CD4-positive, alpha-beta T cell treated with Interleukin-10 for 1 hour (primary cell): ENCODE measurements at places on chromosomes 12 and 14.

- no peak for DNase-seq
These were observed 234.1 kb downstream of the BCL11B start for GRCh38 chr14:99037777-99038430.

- DNase-seq, result no peak
These were observed 96.0 kb downstream of the ATXN2 start for GRCh38 chr12:111503116-111503515.

DNA sequence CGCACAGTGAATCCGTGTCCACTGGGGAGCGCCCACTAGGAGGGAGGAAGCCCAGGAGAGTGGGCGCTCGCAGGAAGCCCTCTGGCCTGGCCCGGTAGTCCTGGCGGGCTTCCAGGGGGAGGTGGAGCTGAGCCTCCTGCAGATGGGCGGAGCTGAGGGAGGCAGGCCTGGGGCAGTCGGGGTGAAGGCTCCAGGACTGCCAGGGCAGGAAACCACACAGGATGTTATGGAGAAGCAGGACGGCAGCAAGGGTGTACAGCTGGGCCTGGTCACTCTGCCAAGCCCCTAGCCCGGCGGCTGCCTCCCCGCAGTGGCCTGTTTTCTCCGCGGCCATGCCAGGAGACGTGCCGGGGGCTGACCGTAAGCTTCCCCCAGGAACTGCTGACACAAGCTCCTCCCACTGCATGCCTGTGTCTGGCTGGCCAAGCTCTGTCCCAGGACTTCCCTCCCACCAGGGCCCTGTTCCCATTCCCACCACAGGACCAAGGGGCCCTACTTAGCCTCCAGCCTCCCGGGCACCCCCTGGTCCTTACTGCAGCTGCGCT is 143.4 kb upstream of the C14orf180 start:
- DNase-seq, result no peak

GRCh38 chr12:43407816-43408645 is 144.0 kb downstream of the ADAMTS20 start:
- no peak for DNase-seq

- no peak for DNase-seq
These were observed 333.4 kb upstream of the CCDC196 start for GRCh38 chr14:66152747-66153146.

GRCh38 chr12:46981622-46982021 is 97.8 kb upstream of the PCED1B start:
- no peak for DNase-seq

DNA sequence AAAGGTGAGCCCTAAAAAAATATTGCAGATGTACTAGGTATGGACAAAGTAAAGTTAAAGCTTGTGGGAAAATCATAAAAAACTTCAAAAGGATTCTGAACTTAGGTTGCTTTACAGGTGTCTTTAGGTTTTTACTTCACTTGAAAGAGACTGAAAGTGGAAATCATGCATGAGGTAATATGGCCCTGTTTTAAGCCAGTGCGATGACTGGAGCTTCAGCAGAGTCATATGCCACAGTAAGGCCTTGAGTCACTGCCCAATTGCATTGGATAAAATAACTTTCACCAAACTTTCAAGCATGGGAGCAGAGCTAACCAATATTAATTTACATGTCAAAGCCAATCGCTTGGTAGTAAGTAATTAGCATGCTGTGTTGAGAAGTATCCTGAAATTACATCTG is 63.9 kb upstream of the TMEM260 start:
- DNase-seq, result no peak

DNA sequence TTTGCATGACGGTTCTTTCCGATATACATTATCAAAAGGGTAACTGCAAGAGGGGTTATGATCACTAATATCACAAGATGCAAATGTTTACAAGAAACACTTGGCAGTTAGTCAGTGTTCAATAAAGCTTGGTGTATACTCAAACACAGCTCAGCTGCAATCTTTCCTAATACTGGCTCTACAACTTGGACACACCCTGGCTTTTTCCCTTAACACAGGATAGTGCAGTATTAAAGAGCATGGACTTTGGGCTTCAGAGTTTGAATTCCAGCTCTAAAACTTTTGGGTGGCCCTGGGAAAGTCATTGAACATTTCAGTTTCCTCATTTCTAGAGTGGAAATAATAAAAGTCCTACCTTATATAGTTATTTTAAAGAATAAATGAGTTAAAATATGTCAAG is 107.0 kb downstream of the HECTD4 start:
- DNase-seq, result no peak

DNA sequence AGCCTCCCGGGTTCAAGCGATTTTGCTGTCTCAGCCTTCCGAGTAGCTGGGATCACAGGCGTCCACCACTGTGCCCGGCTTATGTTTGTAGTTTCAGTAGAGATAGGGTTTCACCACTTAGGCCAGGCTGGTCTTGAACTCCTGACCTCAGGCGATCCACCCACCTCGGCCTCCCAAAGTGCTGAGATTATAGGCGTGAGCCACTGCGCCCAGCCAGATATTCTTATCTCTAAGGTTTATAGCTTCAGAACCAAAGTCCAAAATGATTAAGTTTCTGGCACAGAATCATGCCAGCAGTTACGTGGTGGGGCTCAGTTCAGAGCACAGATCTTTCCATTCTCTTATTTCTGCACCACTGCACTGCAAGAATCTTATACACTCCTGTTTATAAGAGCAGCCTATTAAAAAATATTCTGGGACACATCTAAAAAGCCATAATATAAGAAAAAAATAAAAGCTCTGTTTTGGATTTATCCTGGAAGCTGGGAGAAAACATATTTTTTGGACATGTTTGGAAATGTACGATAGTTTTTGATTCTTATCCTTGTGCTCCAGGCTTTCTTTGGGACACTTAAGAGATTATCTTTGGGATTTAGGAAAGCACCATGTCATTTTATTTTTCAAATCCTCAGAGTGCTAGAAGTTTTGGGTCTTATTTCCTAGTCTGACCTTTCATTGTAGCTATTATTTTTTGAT is 129.6 kb downstream of the LMNTD1 start:
- DNase-seq, result no peak

DNA sequence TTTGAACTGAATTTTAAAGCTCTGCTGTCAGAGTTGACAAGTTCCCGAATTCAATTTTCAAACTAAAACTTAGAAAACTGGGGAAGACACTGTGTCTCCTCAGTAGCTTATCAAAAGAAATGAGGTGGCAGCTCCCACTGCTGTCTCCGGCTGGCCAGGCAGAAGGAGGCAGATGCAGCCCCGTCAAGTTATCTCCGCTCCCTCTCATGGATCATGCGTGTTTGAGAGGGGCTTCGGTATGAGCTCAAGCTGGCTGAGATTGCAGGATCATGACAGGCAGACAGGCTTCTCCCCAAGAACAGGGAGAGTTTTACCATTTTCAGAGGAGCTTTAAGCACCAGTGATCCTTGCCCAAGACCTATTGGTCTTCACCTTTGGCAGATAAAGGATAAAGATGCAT is 88.8 kb downstream of the NEDD1 start:
- no peak for DNase-seq

DNA sequence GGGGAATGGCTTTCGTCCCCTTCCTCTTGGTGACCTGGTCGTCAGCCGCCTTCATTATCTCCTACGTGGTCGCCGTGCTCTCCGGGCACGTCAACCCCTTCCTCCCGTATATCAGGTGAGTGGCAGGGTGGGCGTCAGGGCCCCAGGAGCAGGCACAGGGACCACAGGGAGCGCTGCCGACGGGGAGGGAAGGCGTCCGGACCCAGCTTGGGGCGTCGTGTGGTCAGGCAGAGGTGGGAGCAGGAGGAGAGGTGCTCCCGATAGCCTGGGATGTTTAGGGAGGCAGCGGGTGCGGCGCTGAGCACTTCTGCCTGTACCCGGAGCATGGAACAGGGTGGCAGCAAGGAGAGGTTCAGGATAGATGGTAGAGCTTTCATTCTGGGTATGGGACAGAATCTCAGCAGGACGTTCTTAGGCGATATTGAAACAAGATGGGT is 444 bp downstream of the DRAM1 start:
- no peak for DNase-seq

DNA sequence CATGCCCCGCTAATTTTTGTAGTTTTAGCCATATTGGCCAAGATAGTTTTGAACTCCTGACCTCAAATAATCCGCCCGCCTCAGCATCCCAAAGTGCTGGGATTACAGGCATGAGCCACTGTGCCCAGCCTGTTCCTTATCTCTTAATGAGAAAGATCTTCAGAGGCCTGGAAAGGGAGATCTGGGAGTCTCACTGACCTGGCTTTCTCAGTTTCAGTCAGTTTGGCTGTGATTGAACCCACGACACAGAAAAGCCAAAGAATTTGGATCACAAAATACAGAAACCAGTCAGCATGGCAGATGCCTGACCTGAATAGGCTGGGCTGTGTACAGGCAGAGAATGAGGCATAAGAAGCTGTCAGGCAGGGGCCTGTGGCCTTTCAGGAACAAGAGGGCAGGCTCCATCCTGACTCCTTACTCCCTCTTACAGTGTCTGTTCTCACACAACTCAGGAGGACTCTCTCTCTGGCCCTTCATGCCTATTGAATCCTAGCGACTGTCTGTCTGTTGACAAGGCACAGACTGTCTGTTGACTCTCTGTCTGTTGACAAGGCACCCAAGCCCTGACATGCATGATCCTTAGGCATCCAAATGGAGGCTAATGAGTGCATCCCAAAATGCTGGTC is 366.5 kb upstream of the CCDC196 start:
- DNase-seq, result no peak

- no peak for DNase-seq
These were observed 14.2 kb upstream of the RNU6-8 start for GRCh38 chr14:32217301-32217700.

- no peak for DNase-seq
These were observed 88.9 kb downstream of the PAWR start for GRCh38 chr12:79601908-79602307.

DNA sequence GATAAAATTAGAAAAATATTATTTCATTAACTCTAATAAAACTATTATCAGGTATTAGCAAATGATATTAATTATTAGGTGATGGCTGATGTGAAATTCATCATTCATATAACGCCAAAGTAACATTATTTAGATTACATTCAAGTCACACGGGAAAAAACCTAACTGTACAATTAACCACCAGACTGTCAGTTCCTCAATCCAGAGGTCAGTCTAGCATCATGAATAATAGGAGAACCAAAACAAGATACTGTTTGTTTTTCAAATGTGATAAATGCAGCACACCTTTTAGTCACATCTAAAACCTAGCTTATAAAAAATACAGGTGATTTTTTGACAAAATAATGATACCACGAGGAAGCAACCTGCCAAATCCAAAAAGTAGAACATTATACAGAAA is 19.6 kb downstream of the SENP1 start:
- no peak for DNase-seq

GRCh38 chr14:33457021-33457420 is 493.9 kb downstream of the EGLN3 start:
- no peak for DNase-seq

- DNase-seq, result no peak
These were observed 220.5 kb downstream of the BCAT1 start for GRCh38 chr12:24728366-24728765.

DNA sequence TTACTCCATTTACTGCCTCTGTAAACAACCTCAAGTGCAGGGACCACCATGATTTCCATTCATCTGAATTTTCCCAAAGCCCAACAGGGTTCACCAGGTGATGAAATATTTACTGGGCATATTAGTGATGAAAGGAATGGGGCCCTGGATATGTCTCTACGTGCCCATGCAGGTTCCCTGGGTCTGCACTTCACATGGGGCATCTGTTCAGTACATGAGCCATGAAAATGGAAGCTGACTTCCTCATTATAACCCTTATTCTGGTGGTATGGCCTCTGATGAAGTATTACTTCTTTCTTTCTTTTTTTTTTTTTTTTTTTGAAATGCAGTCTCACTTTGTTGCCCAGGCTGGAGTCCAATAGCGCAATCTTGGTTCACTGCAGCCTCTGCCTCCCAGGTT is 26.5 kb upstream of the CORO1C start:
- no peak for DNase-seq

- DNase-seq, result no peak
These were observed 36.5 kb downstream of the CIT start for GRCh38 chr12:119840582-119840981.

GRCh38 chr12:78315028-78315427 is 484.3 kb downstream of the NAV3 start:
- DNase-seq, result no peak
